ENCODE measurements at places on chromosomes 12 and 14. TPM values are rescaled to one million over a fixed set of nuclear protein-coding genes. Genes with fewer than 3 reads are reported as not detected.

KRT81 gene
- total RNA-seq, result 0.88 TPM

SYCP3 gene
- total RNA-seq, result not detected

DNA sequence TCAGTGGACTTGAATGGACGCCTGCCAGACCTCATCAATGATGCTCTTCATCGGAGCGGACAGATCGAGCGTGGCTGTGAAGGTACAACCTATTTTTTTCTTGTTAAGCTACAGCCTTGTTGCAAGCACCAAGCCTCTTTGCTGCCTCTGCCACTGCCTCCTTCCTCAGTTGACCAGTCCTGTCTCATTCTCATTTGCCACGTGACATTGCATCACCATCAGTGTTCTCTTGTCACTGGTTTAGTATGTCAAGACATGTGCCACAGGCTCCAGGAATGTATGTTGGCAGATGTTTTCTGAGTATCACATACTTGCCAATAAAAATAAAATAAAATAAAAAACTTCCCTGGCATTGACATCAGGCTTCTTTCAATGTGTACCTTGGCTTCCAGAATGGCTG lies 798.1 kb downstream of the NRXN3 start:
- no peak for DNase-seq

DNA sequence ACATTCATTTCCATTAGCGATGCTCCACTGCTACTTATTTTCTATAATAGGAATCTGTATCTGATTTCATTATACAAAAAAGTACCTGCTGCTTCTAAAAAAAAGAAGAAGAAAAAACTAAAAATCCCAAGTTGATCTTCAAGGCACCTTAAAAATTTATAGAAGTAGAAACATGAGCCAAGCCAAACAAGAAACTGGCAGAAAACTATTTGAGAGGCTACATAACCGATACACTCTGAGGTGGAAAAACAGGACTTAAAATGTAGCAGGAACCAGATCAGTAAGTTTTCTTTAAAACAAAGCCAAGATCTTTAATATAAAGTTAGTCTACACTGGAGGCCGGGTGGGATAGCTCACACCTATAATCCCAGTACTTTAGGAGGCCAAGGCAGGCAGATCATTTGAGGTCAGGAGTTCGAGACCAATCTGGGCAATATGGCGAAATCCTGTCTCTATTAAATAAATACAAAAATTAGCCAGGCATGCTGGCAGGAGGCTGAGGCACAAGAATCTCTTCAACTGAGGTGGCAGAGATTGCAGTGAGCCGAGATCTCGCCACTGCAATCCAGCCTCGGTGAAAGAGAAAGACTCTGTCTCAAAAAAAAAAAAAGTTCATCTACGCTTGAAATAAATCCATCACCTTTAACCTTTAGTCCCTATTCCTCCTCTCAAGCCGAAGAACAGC lies 278.6 kb downstream of the MED13L start:
- DNase-seq, result no peak

DNA sequence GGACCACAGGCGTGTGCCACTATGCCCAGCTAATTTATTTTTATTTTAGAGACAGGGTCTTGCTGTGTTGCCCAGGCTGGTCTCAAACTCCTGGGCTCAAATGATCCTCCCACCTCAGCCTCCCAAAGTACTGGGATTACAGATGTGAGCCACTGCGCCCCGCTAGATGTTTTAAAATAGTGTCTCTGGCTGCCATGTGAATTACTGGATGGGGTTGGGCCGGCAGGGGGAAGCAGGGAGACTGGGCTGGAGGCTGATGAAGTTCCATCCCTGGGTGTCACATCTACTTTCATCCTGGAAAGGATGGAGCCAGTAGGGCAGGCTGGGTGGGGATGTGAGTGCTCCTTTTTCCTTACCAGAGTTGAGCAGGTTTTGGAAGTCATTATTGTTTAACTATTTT lies 46.1 kb downstream of the DNAH10 start:
- no peak for DNase-seq

GRCh38 chr14:51500776-51501175 lies 150.9 kb upstream of the FRMD6 start:
- DNase-seq, result no peak

GRCh38 chr12:78674311-78675090 lies 190.1 kb upstream of the SYT1 start:
- no peak for DNase-seq

GRCh38 chr12:115155665-115156645 lies 472.0 kb upstream of the TBX3 start:
- DNase-seq, result peak; percentile 99

SLC5A8 gene
- not detected for total RNA-seq

GRCh38 chr12:108907839-108908351 lies 28.0 kb downstream of the DAO start:
- DNase-seq, result peak; percentile 7

DNA sequence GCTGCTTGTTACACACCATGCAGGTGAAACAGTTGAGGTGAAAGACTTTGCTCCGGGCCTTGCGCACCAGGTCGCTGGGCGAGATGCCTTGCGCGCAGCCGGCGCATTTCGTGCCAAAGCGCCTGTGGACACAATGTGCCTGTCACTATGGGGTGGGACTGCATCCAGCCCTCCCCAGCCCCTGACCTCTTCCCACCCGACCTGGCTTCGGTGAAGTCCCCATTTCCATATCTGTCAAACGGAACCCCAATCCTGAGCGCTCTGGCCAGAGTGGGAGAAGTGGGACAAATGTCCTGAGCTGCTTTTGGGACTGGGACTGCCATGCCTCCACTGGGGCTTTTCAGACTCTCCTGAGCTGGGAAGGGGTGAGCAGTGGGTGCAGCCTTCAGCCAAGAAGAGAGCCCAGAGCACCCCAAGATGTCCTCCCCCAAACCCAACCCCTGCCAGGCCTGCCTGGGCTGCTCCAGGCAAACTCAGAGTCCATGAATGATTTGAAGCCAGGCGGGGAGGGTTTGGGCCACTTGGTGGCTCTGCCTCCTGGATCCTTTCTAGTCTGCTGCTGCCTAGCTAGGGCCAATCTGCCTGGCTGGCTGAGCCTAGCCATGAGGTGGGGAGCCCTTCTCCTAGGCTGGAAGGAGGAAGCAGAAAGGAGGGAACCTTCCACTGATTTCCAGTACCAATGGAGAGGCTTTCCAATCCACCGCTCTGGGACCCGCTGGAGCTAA lies 2.3 kb downstream of the LHX5 start:
- DNase-seq, result no peak

DNA sequence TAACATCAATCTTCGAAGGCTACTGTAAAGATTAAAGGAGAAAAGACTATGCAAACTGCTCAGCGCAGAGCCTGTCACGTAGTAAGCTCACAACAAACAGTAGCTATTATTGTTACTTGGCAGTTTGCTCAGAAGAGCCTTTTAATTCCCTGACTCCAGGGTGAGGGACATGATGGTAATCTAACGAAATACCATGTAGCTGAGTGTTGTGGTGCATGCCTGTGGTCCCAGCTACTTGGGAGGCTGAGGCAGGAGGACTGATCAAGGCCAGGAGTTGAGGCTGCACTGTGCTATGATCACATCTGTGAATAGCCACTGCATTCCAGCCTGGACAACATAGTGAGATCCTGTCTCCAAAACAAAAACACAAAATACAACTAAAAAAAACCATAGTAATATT lies 22.8 kb downstream of the HEBP1 start:
- DNase-seq, result no peak

- no peak for DNase-seq
Observed at GRCh38 chr12:130422676-130423075, 85.0 kb downstream of the PIWIL1 start.

MTRFR gene
- total RNA-seq, result 8.0 TPM

GRCh38 chr14:88463318-88463717 lies 77.9 kb downstream of the SPATA7 start:
- DNase-seq, result peak; percentile 21

DNA sequence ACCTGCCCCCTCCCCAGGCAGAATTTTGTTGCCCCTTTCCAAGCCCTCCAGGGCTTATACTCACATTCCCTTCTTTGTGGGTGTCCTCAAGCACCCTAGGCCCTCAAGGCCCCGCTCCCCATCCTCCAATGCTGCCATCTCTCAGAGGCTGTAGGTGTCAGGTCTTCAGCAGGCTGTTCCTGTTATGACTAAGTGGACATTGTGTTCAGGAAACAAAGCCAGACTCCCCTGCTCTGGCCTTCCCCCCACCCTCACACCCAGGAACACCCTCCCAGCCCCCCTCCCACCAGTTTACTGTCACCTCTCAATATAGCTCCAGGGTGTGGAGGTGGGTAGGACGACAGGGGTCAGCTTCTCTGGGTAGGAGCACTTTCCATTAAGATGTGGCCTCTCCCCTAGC lies 1.4 kb upstream of the MYH6 start:
- DNase-seq, result no peak

PRH2 gene
- not detected for total RNA-seq

GRCh38 chr14:20873370-20874177 lies 17.6 kb upstream of the RNASE3 start:
- DNase-seq, result peak; percentile 43

- DNase-seq, result no peak
Observed at GRCh38 chr12:63302941-63303536, 152.0 kb upstream of the AVPR1A start.

GRCh38 chr14:49583629-49584028 lies 2.6 kb downstream of the RPS29 start:
- DNase-seq, result no peak

DNA sequence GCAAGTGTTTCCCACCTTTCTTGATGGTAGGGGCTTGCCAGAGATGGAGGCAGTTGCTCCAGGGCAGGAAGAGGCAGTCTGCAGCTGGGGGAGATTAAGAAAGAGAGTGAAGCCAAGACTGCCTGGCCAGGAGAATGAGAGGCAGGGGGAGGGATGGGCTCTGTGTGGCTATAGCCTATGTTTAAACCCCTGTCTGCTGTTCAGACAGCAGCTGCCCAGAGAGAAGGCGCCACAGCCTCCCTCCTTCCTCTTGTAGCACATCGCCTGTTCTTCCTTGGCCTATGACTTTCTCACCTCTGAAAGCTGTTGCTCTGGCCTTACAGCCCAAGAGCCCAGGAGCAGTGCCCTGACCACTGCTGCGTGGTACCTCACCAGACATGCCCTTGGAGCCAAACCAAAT lies 61.7 kb downstream of the EMP1 start:
- no peak for DNase-seq

DNA sequence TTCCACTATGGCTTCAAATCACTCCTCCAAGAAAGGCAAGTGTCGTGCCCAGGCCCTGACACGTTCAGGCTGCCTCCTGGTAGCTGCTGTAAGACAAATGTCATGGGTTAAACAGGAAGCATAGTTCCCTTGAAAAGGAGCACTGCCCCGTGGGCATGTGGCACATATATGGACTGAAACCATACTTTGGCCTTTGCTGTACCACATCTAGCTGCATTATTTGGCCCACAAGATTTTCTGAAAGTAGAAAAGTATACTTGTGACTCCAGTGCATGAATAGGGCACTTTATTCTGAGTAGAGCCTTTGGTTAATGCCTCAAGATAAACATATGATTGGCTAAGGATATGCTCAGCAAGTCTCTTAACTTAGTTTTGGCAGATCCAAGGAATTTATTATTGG lies 218.7 kb upstream of the EGLN3 start:
- DNase-seq, result no peak

- DNase-seq, result no peak
Observed at GRCh38 chr14:65042296-65042695, 55.6 kb downstream of the FNTB start.

PLEK2 gene
- 18.5 TPM for total RNA-seq

DNA sequence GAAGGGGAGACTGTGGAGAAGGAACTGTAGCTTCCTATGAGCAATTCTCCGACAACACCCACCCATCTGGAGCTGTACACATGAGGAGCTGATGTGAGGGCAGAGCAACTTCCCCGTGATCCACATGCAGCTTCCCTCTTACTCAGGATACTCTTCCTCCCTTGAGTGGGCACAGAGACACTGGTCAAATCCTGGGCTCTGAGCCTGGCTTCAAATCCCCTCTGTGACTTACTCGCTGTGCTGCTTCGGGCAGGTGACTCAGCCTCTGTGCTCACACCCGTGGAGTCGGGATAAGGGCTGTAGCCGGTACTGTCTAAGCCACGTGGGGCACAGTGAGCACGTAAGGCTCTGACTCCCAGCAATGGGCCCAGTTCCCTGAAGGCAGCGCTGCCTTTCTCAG lies 31.1 kb downstream of the ZFYVE21 start:
- peak; percentile 36 for DNase-seq

- DNase-seq, result peak; percentile 46
Observed at GRCh38 chr14:22375321-22375930, 213.6 kb downstream of the DAD1 start.

DNA sequence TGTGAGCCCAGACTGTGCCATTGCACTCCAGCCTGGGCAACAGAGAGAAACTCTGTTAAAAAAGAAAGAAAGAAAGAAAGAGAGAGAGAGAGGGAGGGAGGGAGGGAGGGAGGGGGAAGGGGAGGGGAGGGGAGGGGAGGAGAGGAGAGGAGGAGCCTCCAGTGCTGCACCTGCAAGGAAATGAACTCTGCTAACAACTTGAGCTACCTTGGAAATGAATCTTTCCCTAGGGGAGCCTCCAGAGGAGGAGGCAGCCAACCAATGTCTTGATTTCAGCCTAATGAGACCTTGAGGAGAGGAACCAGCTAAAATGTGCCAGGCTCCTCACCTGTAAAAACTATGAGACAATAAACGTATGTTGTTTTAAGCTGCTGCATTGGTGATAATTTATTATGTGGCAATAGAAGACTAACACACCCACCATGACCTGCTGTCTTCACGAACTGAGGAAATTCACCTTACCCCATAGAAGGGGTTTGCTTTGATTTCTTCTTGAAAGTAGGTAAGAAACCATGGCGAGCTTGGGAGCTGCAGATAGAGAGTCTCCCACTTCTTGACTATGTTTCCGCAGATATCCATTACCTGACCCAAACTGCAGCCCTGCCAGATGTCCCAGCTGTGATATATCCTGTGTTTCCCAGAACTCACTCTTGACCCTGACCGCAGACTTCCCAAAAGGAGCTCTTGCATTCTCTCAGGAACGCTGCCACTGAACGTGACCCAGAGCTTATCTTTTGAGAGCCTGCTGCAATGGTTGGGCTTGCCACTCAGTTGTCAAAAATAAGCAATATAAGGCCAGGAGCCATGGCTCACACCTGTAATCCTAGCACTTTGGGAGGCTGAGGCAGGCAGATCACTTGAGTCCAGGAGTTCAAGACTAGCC lies 31.5 kb upstream of the TMPO start:
- no peak for DNase-seq

DNA sequence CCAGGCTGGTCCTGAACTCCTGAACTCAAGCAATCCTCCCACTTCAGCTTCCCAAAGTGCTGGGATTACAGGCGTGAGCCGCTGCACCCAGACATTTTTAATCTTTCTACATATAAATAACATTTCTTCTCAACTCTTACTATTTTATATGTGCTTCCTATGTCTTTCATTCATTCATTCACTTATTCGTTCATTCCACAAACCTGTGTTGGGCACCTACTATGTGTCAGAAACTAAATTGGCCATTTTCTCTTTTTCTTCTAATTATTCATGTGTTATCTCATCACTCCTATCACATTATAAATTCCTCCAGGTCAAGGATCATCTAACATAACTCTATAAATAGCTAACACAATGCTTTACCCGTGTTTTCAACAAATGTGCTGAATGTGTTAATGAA lies 23.7 kb downstream of the FOXA1 start:
- no peak for DNase-seq

Measured in HFFc6 (cell line).